ENCODE measurements at places on chromosomes 1 and 21.
A peak's percentile ranks its signal among the peaks of the same experiment; 100 is the strongest.

- no peak for DNase-seq
Observed at GRCh38 chr21:44374601-44375280, 21.3 kb downstream of the TRPM2 start.

- no peak for DNase-seq
Observed at GRCh38 chr21:15367061-15367626, 302.3 kb upstream of the NRIP1 start.

- no peak for DNase-seq
Observed at GRCh38 chr1:25698252-25698651, 81.7 kb downstream of the MAN1C1 start.

DNA sequence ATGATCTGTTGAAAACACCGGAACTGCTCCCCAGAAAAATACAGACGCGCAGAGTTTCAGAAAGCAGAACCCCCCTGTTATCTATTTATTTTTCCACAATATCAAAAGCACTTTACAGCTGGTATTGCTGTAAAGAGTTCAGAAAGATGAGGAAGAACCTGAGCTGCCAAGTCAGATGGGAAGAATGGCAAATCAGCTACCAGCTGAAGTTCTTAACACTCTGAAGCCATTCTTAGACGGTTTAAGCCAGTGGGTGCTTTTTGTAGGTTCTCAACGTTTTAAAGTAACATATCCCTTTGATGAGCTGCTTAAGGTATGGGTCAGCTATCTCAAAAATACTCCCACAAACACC is 714 bp upstream of the AKIRIN1 start:
- DNase-seq: no peak

GRCh38 chr1:33277488-33278084 is 21.3 kb downstream of the ZNF362 start:
- no peak for DNase-seq

DNA sequence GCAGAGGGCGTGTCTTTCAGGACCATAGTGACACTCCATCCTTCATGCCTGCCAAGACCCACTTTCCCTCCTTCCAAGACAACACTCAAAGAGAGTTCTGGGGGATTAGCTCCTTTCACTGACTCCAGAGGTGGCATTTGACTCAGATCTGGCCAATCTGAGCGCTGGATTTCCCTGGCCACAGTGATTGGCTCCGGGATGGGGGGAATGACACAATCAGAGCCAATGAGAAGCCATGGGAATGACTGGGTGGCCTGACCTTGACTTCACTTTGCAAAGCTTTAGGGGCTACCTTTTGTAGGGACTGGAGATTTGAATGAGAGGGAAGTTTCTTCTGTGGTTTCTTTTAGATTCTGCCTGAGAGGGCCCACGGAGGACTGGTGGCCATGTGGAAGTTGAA is 26.9 kb upstream of the WNT4 start:
- DNase-seq: no peak

- no peak for DNase-seq
Observed at GRCh38 chr1:201353186-201353940, 24.1 kb downstream of the TNNT2 start.

- no peak for DNase-seq
Observed at GRCh38 chr1:241125286-241125685, 231.7 kb downstream of the RGS7 start.

DNA sequence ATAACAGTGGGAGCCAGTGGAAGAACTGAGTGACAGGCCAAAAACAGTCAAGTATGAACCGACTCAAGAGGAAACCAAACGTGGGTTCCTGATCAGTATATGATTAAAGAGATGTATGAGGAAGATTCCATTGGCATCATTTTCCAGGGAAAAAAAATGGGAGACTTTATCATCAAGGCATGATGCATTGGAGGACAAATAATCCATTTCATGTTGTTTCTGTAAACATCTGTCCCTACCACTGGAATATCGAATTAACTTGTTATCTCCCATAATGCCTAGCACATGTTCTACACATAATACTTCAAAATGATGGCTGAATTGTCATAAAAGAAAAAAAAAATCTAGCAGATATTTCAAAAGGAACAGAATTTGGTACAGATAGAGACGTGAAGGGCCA is 13.3 kb downstream of the FOXJ3 start:
- no peak for DNase-seq

DNA sequence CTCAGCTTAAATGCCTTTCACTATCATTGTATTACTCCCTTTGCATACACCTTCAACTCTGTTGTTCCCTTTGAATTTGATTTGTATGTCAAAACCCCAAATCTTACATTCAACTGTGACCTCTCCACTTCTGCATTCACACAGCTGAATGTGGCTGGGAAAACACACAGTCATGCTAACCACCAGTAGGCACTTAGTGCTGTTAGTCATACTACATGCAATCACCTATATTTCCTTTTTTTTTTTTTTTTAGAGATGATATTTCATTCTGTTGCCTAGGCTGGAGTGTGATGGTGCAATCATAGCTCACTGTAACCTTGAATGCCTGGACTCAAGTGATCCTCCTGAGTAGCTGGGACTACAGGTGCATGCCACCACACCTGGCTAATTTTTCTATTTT is 16.2 kb downstream of the BTBD8 start:
- DNase-seq: no peak

DNA sequence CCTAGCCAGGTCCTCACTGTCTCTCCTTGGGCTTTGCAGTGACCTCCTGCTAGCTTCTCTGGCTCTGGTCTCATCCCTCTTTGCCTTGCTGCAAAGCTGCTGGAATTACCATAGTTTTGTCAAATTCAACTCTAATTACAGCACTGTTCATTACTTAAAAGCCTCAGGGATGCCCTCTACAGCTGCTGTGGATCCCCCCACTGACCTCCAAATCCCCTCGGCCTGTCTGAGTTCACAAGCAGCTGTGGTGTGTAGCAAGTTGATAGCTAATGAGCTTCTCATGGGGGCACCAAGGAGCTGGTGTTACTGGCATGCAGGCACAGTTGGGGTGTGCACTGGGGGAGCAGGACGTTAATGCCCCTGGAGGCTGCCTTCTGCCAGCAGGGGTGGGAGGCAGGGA is 24.8 kb downstream of the NIPAL3 start:
- no peak for DNase-seq

GRCh38 chr1:198929961-198930599 is 291.2 kb downstream of the PTPRC start:
- no peak for DNase-seq

- no peak for DNase-seq
Observed at GRCh38 chr1:9118186-9118585, 10.7 kb downstream of the GPR157 start.

DNA sequence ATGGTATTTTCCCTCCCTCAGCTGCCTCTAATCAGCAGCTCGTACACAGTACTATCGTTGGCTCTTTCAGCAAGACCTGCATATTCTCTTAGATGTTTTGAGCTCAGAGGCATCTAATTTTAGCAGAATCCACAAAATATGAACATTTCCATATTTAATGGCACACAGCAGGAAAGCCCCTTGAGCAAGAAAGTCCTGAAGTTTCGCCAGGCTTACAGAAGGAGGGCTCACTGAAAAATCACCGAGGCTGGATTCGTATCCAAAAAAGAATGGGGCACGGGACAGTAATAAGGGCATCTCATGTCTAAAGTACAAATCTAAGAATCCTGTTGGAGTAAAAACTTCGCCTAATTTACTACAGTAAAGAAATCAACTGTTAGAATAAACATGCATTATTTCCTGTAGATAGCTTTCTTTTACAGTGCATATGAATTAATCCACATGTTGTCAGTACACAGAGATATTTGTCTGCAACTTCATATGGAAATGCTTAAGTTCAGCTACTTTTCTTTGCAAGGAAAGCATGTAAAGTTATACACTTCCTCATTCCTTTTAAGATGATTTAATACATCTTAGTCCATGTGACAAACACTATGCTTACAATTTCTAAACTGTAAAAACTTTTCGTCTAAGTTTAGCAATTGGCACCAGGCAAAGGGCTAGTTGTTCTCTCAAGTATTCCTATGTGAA is 1205.3 kb upstream of the ADGRL4 start:
- no peak for DNase-seq

- no peak for DNase-seq
Observed at GRCh38 chr1:94248956-94249688, 11.7 kb upstream of the ARHGAP29 start.

GRCh38 chr1:217089361-217090014 is 366.3 kb upstream of the ESRRG start:
- DNase-seq: no peak

- DNase-seq: peak; percentile 82
Observed at GRCh38 chr1:8477166-8477982, 159.5 kb downstream of the SLC45A1 start.

Data from AG09309 (cell line).